ENCODE measurements at places on chromosomes 7 and 10.

- DNase-seq, result peak; percentile 31
Measured at GRCh38 chr10:125811251-125811650, 11.8 kb downstream of the UROS start.

DNA sequence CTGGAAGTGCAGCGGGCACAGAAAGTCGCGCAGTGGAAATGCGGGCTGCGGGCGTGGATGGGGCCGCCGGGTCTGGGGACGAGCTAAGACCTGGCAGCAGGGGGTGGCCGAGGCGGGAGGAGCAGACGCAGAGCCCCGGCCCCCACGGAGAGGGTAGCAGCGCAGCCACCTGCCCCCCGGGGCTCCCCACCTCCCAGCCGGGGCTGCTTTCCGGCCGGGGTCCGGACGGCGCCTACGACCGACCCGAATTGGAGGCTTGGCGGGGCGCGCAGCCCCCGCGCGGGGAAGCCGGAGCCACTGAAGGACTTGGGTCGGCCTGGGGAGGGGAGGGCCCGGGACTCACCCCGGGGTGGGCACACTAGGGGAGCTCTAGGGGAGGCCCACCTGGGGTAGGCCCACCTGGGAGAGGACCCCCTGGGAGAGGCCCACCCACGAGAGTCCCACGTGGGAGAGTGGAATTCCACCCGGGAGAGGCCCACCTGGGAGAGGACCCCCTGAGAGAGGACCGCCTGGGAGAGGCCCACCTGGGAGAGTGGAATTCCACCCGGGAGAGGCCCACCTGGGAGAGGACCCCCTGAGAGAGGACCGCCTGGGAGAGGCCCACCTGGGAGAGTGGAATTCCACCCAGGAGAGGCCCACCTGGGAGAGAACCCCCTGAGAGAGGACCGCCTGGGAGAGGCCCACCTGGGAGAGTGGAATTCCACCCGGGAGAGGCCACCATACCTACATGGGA lies 854 bp upstream of the CFAP46 start:
- DNase-seq, result no peak

- DNase-seq, result no peak
Measured at GRCh38 chr7:151652111-151652510, 132.4 kb upstream of the RHEB start.

DNA sequence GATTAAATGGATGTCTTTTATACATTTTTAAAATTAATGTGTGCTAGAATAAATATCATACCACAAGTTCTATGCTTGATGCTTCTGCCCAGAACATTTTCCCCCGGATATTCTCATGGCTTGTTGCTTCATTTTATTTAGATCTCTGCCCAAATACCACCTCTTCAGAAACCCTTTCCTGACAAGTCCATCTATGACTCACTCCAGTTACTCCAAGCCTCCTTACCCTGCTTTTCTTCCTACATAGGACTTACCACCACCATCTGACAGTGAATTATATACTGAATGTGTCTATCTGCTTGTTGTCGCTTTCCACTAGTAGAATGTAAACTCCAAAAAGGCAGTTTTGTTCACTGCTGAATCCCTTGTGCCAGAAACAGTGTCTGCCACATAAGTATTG lies 19.1 kb upstream of the ERVW-1 start:
- no peak for DNase-seq

DNA sequence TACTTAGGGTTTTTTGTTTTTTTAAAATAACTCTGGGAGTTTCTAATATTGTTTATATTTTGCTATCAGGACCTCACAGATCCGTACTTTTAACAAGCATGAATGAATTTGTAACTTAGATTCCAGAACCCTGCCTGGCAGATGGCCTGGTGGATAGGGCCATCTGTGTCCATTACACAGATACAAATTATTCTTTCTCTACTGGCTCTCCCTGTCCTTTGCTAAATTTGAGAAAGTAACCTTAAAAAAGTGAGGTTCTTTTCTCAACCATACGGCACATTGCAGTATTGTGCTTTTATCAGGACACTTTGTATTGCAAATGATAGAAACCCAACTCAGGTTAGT lies 26.6 kb downstream of the LCOR start:
- DNase-seq, result no peak

GRCh38 chr7:148347981-148348380 lies 242.6 kb upstream of the C7orf33 start:
- no peak for DNase-seq

- peak; percentile 92 for DNase-seq
Measured at GRCh38 chr7:127632276-127632910, 14.5 kb upstream of the PAX4 start.

DNA sequence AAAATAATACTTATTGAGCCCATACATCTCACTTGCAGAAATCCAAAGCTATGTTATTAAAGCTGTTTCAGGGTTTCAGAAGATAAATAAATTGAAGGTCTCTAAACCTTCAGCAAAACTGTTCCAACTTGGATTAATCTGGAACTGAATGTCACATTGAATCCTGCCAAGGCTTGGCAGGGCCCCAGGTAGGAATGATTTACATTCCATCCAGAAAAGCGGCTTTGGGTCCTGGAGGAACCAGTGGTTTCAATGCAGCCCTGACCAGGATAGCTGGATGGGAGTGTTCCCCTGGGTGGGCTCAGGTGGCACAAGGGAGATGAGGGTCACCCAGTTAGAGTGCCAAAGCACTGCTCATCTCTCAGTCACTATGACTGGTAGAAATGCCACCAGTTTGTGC lies 37.0 kb upstream of the TMEM72 start:
- DNase-seq, result no peak

- no peak for DNase-seq
Measured at GRCh38 chr7:68718097-68718551, 880.2 kb upstream of the AUTS2 start.

DNA sequence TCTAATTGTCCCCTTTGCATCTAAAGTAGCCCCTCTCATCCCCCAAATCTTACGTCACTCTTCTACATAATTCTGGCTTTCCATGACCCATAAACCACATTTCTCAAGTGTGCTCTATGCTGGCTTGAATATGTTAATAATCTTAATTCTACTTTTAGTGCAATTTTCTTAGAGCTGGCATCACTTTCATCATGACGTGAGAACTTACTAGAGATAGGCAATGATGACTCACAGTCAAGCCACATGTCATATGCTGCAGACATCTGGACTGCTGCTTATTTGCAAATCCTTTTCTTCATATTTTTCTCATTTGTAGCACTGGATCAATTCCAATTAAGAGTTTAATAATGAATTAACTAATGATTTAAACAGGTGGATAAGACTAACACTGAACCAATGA lies 260.7 kb upstream of the PRKCQ start:
- DNase-seq, result no peak

Data from AG04449 (cell line).